ENCODE measurements at places on chromosomes 12 and 14.

DNA sequence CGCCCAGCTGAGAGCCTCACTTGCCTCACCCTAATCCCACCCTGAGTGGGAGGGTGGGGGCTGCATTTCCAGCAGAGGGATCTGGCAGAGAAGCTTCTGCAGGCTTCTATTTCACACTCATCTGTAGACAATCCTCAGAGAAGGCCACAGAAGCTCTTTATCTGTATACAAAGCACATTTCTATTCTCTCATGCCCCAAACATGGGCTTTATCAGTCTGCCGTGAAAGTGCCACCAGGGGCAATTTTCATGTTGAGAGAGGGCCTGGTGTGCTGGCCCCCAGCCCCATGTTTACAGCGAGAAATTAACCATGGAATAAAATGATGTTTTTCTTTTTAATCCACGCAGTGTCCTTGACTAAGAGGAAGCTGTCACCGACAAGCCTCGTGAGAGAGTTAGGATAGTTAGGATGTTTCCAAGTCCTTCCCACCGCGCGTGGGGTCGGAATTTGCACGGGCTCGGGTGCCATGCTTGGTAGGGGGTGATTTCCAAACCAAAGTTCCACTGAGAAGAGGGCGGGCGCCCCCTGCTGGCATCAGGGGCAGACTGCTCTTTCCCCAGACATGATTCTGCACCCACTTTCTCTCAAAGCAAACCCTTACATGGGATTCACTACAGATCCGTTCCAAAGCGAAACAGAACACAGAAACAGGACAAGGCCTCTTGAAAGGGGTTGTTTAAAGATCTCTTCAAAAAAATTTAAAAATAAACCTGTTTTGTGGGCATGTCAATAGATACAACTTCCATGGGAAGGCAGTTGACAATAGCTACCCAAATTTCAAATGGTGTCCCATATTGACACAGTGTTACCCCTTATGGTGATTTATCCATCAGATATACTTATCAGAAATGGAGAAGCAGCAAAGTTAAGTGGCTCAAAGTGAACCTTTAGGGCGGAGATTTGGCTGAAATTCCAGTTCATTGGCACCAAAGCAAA, 19.4 kb downstream of the BDKRB1 start:
- DNase-seq = peak; percentile 17

- no peak for DNase-seq
Observed at GRCh38 chr12:13162904-13163303, 33.6 kb upstream of the EMP1 start.

DNA sequence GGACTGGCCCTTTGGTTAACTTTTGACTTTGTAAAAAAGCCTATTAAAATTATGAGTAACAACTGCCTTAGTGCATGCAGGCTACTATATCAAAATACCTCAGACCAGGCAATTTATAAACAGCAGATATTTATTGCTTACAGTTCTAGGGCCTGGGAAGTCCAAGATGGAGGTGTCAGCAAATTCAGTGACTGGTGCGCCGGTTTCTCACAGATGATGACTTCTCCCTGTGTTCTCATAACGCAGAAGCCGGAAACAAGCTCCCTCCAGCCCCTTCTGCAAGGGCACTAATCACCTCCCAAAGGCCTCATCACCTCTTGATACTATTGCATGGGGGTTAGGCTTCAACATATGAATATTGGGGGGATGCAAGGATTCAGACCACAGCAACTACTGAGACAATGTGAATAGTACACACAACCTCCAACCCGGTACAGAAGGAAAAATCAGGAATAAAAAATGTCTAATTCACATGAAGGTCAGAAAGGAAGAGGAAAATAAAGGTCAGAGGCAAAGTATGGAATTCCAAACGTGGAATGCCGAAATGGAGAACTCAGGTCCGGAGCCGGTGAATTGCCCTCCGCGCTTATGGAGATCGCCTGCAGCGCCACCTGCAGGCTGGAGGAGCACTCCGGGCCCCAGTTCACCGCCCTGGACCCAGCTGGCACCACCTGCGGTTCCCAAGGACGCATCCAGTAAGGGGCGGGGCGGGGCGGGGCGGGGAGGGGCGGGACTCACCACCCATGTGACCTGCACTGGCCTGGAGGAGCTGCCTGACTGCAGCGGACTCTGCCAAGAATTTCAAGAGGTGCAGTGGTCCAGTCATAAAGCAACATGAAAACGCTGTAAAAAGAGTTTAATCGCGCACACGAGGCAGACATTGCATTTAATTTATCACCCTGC, 203.4 kb downstream of the KIF26A start:
- no peak for DNase-seq

GRCh38 chr12:28708918-28709371, 440.1 kb upstream of the FAR2 start:
- no peak for DNase-seq

- no peak for DNase-seq
Observed at GRCh38 chr12:70449074-70449752, 83.1 kb downstream of the KCNMB4 start.

GRCh38 chr14:92584816-92585215, 71.2 kb downstream of the RIN3 start:
- no peak for DNase-seq

DNA sequence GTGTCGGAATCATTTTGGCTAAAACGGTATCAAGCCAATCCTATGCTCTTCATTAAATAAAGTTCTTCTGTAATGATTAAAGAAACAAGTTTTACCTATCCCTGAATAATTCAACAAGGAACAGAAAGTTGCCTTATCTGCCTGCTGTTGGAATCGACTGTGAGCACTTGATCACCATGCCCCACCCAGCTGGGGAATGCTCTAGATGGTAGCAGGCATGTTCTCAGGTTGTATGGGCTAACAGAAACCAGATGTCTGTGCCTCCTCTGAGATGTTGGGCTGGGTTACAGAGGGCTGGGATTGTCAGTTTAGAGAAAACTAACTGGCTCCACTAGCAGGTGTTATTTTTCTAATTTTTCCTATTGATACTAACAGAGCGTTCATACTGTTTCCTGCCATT, 28.9 kb downstream of the RTRAF start:
- no peak for DNase-seq

GRCh38 chr12:10320643-10321042, 13.0 kb downstream of the KLRD1 start:
- DNase-seq = no peak

- DNase-seq = no peak
Observed at GRCh38 chr12:49131894-49132461, 783 bp upstream of the TUBA1B start.

GRCh38 chr14:105053421-105053820, 11.8 kb downstream of the GPR132 start:
- no peak for DNase-seq

GRCh38 chr14:100049220-100049619, 16.0 kb upstream of the EVL start:
- DNase-seq = no peak

GRCh38 chr14:103267226-103267910, 66.7 kb upstream of the EIF5 start:
- DNase-seq = no peak

- DNase-seq = no peak
Observed at GRCh38 chr12:26938701-26939062, 412 bp downstream of the FGFR1OP2 start.

- no peak for DNase-seq
Observed at GRCh38 chr14:103512701-103513611, 9.7 kb downstream of the CKB start.

DNA sequence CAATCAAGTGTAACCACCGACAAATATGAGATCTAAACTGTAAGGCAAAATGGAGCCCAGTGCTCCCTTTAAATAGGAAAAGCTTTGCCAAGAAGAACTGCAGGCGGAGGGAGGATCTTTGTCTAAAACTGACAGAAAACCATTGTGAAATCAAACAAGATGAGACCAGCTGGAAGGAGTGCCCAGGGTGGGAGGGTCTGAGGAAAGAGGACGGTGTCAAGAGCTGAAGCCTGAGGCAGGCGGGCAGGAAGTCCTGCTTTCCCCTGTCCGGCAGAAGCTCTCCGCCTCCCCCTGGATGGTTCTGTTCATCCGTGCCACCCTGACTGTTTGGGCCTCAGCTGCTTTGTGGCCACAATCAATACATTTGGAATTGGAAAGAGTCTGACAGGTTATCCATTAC, 37.5 kb downstream of the CDC42BPB start:
- no peak for DNase-seq

Data from stimulated activated CD8-positive, alpha-beta memory T cell treated with anti-CD3 and anti-CD28 coated beads, Interleukin-12 subunit alpha, Interleukin-12 subunit beta, amount 100 ng/mL, for 4 hours (primary cell).